ENCODE measurements at places on chromosomes 11 and 22.
A peak's percentile ranks its signal among the peaks of the same experiment; 100 is the strongest.

DNA sequence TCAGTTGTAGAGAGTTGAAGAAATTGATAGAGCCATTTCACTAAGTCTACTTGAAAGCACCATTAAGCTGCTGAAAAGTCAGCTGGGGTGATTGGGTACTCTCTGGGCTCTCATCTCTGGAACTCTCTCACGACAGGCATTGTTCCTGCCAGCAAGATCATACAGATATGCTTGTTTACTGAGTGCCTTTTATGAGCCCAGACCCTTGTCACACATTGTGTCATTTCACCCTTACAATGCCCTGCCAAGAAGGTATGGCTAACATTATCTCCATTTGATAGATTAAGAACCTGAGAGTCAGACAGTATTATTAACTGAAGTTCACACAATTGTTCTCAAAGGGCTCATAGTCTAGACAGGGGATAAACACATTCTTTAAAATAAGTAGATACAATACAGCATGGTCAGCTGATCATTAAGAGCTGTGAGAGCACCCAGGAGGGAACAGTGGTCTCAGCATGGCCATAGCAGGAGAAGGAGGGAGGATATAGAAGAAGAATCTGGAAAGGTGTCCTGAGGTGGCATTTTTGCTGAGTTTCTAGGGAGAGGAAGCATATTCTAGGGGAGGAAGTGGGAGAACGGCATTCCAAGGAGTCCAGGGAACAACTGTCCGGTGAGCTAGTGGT lies 580.5 kb downstream of the INSC start:
- DNase-seq: no peak

DNA sequence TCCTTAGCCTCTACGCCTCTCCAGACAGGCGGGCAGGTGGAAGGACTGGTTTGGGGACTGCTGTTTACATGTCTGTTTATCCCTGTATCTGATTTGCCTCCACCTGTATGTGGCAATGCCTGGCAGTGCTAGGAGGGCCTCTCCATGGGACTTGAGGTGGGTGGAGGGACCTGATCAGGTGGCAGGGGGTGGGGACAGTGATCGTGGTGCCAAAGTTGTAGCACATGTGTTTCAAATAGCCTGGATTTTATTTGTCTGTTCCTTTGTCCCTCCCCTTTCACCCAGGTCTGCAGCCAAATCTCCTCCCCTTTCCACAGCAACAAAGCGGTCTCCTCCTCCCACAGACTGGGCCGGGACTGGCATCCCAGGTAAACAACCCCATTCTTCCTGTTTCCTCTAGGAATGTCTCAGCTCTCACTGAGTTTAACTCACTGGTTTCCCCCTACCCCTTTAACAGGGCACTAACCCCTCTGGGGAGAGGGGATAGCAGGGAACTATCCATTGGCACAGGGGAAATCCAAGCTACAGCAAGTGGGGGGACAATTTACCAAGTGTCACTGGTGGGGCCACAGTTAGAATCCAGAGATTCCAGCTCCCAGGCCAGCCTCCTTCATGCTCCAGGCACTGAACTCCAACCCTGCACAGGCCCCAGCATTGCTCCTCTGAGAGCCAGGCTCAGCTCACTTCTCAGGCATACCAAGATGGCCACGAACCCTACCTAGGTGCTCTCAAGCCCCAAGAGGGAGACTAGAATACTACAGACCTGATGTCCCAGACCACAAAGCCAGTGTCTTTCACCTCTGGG lies 22.9 kb upstream of the TLCD5 start:
- DNase-seq: no peak

- no peak for DNase-seq
Observed at GRCh38 chr22:46424496-46424895, 89.0 kb downstream of the TRMU start.

DNA sequence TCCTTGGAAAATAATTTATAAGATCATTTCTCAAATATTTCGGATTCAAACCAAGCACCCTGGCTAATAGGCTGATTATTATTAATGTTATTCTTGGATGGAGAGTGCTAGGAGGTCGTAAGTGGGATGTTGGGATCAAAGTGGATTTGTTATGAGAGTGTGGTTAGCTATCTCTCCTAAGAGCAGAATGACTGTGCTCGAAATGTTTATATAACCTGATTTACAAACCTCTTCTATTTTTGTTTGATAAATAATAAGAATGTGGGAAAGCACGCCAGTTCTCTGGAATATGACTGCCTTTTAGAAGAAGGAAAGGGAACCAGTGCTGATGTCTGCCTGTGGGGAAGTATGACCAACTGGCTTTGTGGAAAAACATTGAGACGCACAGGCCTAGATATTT lies 527.5 kb downstream of the NTM start:
- DNase-seq: peak; percentile 32

- DNase-seq: no peak
Observed at GRCh38 chr11:77140231-77140851, 12.3 kb downstream of the MYO7A start.

GRCh38 chr11:70886676-70887541 lies 365.5 kb downstream of the SHANK2 start:
- DNase-seq: no peak

DNA sequence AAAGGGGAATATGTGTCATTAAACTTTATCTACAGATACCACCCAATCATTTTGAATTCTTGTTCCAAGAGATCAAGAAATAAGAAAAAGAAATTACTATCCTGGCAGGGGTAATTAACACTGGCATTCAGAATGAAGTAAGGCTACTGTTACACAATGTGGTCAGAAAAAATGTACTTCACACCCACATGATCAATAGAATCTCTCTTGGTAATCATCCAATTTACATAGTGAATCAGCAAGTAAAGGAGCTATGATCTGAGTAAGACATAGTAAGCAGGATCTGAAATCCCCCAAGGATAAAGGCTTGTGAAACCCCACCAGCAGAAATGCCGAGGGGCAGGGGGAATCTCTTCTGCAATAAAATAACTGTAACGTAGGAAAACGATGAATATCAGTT lies 466.5 kb downstream of the FAM181B start:
- DNase-seq: no peak

All from brain pericyte (primary cell).